RKO (cell line): ENCODE measurements at places on chromosomes 2 and 18.

GRCh38 chr2:234388591-234388990 is 108.3 kb downstream of the ARL4C start:
- DNase-seq, result no peak

- peak; percentile 24 for DNase-seq
Observed at GRCh38 chr2:156437272-156437930, 1.2 kb downstream of the GPD2 start.

GRCh38 chr2:230202430-230203109 is 17.2 kb downstream of the SP110 start:
- DNase-seq, result no peak

GRCh38 chr2:77507657-77508056 is 14.5 kb downstream of the LRRTM4 start:
- DNase-seq, result no peak

DNA sequence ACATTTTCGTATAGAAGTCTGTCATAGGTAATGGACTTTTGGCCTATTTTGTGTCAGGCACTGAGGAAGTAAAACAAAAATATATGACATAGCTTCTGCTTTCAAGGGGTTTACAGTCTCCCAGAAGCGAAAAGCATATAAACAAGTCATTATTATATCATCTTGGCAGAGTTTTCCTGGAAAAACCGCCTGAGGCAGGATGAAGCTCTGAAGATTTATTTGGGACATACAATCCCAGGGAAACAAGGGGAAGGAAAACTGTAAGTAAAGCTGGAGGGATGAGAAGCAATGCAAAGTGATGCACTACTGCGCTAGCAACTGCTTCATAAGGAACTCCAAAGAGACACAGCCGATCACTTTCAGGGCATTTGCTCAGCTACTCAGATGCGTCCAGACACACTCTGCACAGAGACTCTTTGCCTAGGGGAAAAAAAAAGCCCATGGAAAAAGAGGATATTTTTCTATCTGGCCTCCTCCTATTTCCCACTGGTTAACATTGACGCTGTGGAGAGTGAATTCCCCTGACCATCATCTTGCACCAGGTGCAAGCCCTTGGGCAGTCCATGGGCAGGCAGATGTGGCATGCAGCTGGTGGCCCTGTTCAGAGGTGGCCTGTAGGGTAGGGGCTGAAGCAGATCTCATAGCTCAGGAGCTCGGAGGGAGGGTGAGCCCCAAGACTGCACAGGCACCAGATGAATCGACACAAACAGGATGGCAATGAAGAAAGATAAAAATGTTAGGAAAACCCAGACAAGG is 158.1 kb downstream of the METTL4 start:
- DNase-seq, result no peak

GRCh38 chr18:42392416-42392815 is 437.4 kb downstream of the PIK3C3 start:
- no peak for DNase-seq

DNA sequence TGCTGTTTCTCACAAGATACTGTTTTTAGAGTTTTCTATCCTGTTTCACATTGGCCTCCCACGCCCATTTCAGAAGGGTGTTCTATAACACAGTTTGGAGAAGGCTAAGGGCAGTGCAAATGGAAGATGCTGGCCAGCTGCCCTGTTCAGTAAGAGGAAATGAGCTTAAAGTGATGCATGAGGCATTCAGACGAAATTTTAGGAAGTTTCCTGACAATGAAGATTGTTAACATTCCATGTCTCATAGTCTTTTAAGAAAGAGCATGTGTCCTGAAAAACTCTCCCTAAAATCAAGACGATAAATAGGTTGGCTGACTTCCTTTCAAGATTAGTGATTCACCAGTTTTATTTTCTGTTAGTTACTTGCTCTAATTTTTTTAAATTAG is 484.2 kb upstream of the NRP2 start:
- DNase-seq, result peak; percentile 43

DNA sequence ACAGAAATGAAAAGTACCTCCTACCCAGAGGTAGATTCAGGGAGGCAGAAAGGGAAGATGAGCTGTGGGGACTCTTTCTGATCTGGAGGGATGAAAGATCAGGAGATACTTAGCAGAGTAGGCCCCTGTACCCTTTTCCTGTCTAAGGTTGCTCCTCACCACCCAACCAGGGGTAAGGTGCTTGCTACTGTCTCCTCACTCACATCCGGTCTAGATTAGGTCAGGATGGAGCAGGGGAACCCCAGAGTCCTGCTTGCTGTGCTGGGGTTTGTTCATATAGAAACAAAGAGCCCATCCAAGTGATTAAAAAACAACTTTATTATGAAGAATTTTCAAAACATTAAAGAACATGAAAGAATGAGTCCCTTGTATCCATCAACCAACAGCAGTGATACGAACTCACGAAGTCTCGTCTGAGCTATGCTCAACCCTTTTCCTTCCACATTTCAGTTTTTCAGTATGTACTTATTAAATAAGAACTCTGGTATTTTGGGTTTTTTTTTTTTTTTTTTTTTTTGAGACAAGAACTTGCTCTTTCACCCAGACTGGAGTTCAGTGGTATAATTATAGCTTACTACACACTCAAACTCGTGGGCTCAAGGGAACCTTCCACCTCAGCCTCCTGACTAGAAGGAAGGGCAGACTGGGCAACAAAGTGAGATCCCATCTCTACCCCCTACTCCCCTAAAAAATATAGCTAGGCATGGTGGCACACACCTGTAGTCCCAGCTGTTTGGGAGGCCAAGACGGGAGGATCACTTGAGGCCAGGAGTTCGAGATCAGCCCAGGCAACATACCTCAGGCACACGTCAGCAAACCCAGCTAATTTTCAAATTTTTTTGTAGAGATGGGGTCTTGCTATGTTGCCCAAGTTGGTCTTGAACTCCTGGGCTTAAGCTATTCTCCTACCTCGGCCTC is 28.5 kb upstream of the MCFD2 start:
- no peak for DNase-seq

- DNase-seq, result no peak
Observed at GRCh38 chr2:181122601-181123000, 142.2 kb downstream of the UBE2E3 start.
